ENCODE measurements at places on chromosomes 7 and 10.

DNA sequence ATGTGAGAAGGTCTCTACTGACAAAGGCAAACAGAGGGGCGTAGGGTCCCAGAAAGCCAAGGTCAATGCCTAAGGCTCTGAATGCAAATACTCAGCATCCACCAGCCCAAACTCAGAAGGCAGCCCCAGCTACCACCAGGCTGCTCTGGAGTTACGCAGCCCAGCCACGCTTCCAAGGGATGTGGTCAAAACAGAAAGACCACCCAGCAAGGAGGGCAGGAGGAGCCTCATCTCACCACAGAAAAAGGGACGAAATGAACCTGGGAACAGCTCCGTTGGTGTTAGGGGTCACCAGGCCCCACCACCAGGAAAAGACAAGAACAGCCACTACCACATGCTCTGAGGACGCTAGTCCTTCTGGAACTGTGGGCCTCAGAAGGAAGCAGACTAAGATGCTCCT lies 65.1 kb downstream of the CTBP2 start:
- DNase-seq, result no peak

DNA sequence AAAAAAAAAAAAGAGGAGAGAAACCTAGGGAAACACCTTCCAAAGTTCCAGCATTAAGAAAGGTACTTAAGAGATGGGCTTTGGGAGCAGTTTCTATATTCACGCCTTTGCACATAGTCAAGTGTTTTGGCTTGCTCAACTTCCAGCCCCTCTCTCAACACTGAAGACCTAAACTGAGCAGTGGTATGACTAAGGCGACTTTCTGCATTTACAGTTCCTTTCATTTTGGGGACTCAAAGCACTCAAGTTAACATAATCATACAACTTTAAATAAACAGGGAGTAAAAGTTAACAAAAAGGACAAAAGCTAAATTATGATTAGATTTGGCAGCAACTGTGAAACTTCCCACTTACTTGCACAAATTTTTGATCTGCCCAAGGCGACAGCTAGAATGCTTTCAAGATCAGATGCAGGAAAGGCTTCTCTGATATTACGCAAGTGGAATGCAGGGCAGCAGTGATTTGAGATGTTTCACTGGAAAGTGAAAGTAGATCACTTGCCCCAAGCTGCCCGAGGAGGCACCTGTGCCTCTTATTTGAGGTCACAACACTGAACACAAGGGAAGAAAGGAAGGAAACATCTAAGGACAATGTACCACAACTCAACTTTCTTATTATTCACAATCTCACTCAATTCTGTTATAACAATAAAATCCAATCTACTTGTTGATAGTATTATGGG lies 199.5 kb downstream of the SKAP2 start:
- DNase-seq, result no peak

- no peak for DNase-seq
Observed at GRCh38 chr7:152899548-152900109, 140.1 kb downstream of the ACTR3B start.

- no peak for DNase-seq
Observed at GRCh38 chr10:61029411-61029810, 85.4 kb upstream of the RHOBTB1 start.
